ENCODE measurements at places on chromosomes 11 and 22.

DNA sequence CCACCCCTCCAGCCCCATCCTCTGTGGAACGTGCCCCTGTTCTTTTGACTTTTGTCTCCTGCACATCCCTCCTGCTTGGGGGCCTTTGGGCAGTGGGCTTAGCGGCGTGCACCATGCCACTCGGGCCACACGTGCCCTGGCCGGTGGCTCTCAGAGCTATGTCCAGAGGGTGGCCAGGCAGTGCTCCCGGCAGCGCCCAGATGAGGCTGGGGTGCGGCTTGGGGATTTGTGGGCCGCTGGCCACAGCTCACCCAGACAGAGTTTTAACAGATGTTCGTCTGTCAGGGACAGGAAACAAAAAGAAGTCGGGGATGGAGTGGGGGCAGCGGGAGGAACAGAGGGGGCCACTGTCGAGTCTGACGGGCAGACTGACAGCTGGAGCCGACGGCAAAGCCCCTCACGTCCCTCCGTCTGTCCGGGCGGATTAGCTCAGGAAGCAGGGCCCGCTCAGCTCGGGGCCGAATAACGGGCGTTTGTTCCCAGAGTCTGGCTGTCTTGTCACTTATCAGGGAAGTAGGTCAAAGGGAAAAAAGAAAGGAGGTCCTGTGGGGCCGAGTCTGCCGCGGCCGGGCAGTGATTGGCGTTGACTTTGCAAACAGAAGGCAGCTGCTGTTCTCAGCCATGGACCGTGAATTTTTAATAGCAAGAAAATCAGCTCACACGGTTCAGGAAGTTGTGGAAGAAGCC is 61.6 kb downstream of the LRP5 start:
- no peak for DNase-seq

- DNase-seq: no peak
Observed at GRCh38 chr11:125951731-125952130, 5.9 kb downstream of the VSIG10L2 start.

GRCh38 chr11:12271241-12271640 is 106.1 kb upstream of the PARVA start:
- no peak for DNase-seq

GRCh38 chr11:93710239-93710638 is 31.1 kb downstream of the TAF1D start:
- DNase-seq: no peak

GRCh38 chr11:92931746-92932422 is 37.6 kb upstream of the MTNR1B start:
- no peak for DNase-seq

GRCh38 chr22:48972979-48973693 is 854.5 kb downstream of the BRD1 start:
- no peak for DNase-seq

DNA sequence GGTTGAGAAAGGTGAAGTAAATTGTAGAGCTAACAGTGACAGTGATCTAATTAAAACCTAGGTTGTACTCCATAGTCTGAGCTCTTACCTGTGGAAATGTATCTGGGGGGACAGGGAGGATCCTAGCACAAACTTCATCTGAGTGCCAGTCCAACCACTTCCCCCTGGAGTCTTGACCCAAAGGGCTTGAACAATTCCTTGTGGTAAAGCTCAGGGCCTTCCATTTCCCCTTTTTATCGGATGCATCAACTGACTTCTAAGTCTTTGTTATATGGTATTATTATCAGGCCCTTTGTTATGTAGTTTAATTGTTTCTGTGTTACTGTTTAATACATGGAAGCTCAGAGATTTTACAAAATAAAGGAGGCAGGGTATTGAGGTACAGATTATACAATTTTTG is 140.2 kb upstream of the SESN3 start:
- DNase-seq: no peak

DNA sequence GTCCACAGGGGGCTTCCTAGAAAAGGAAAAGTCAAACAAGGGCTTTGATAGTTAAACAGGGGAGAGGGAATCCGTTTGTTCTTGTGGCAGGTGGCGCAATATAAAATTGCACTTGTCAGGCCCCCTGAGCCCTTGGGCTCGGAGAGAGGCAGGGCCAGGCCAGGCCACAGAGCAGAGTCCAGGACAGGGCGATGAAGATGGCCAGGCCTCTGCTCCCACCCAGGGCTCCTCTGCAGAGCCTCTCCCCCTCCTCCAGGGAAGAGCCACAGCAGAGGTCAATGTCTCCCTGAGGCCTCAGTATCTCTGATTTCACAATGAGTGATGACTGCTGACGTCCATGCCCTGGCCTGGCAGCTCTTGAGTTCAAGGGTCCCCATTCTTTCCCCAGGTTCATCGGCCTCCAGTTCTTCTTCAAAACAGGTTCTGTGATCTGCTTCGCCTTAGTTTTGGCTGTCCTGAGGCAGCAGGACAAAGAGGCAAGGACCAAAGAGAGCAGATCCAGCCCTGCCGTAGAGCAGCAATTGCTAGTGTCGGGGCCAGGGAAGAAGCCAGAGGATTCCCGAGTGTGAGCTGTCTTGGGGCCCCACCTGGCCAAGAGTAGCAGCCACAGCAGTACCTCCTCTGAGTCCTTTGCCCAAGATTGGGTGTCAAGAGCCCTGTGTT is 36.4 kb upstream of the TPBGL start:
- no peak for DNase-seq

DNA sequence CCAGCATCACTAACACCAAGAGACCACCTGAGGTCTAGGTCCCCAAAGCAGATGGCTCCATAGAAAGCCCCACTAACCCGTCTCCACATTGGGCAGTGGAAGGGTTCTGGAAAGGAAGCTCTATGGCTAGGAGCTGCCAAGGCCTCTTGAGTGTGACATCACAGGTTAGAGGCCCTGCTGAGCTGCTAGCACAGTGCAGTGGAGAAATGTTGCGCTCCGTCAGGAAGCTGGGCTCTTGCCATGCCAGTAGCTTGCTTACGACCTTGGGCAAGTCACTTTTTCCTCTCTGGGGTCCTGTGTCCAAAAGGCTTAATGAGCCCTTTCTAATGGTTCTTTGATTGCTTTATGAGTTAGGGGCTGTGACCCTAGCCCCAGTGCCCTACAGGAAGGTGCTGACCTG is 10.6 kb downstream of the PIK3IP1 start:
- DNase-seq: no peak

DNA sequence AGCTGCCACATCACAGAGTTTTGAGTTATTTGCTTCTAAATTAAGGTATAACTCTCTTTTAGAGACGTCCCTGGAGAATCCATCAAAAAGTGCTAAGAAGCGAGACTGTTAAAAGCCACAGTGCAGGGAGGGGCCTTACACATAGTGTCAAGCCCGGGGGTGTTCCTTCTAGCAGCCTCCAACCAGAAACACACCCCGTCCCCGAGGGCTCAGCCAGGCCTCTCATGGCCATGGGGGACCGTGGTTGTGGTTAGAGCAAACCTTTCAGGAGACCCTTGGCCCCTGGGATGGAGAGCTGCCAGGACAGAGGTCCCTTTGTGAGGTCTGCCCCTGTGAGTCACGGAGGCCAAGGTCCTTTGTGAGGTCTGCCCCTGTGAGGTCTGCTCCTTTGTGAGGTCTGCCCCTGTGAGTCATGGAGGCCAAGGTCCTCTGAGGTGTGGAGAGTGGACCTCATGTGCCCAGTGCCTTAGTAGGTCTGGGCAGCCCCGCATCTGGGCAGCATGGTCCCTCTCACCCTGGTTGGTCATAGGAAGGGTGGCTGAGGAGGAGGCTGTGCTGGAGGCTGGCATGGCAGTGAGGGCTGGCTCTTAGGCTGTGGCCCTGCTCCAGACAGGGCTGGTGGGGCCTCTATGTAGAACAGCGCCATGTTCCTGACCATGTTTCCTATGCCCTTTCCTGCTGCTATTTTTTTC is 5.4 kb downstream of the GNAZ start:
- DNase-seq: no peak

- no peak for DNase-seq
Observed at GRCh38 chr11:41190437-41191082, 268.9 kb downstream of the LRRC4C start.

GRCh38 chr11:47236482-47236881 is 12.1 kb downstream of the ACP2 start:
- DNase-seq: no peak

DNA sequence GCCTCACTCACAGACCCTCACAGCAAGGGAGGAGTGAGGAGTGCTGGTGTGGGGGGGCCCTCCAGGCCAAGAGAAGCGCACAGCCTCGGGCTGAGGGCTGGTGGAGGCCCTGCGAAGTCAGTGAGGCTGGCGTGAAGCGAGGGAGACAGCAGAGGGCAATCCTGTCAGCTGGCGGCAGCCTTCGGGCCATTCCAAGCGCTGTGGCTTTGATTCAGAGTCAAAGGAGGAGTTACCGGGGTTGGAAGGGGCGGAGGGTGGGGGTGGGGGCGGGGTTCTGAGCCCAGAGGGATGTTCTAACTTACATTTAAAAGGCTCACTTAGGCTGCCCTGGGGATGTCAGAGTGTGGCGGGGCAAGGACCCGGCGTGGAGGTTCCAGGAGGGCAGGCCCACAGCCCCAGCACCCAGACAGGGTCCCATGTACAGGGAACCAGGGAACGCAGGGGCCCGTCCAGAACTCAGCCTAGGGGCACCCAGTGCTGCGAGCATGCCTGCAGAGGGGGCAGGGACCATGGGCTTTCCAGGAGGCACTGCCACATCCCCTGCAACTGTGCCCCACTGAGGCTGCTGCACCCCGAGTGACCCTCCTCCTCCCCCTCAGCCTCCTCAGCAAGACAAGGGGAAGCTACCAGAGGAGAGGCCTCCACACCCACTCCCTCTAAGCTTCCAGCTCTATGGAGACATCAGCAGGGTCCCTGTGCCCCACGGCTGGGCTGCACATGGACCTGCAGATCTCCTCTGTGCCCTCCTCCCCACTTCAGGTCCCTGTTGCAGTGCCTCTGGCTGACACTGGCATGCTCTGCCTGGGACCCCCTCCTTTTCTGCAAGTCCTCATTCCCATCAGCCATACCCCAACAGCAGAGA is 39.7 kb upstream of the TTLL12 start:
- no peak for DNase-seq
